ENCODE measurements at places on chromosomes 4 and X.

GRCh38 chr4:118034053-118034785, at the start of gene NDST3:
NDST3 (plus strand) TSS chr4:118034486; CDS start chr4:118053911, 19,425 bp downstream.
- DNase-seq = no peak

GRCh38 chr4:24475756-24476155, 108.6 kb downstream of the DHX15 start:
- DNase-seq = no peak

GRCh38 chr4:40482985-40483647, 146.5 kb downstream of the RBM47 start:
- DNase-seq = no peak

DNA sequence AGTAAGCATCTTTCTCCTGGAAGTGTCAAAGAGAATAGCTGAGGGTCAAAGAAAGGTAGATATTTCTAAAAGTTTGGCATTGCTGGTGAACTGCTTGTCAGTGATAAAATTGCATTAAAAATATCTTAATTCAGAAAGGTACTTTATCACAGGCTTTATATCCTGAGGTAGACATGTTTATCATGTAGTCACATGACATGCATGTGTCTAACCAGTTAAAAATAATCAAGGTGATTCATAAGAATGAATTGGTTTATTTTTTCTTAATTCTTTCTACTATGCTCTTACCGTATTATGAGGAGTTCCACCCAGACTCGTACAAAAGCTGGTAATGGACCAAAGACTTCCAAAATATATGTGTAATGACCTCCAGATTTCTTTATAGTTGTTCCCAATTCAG, 6.1 kb downstream of the SLC7A11 start:
- no peak for DNase-seq

GRCh38 chr4:158621729-158622128, 50.0 kb downstream of the C4orf46 start:
- no peak for DNase-seq

GRCh38 chr4:150818661-150819060, 196.4 kb downstream of the LRBA start:
- no peak for DNase-seq

DNA sequence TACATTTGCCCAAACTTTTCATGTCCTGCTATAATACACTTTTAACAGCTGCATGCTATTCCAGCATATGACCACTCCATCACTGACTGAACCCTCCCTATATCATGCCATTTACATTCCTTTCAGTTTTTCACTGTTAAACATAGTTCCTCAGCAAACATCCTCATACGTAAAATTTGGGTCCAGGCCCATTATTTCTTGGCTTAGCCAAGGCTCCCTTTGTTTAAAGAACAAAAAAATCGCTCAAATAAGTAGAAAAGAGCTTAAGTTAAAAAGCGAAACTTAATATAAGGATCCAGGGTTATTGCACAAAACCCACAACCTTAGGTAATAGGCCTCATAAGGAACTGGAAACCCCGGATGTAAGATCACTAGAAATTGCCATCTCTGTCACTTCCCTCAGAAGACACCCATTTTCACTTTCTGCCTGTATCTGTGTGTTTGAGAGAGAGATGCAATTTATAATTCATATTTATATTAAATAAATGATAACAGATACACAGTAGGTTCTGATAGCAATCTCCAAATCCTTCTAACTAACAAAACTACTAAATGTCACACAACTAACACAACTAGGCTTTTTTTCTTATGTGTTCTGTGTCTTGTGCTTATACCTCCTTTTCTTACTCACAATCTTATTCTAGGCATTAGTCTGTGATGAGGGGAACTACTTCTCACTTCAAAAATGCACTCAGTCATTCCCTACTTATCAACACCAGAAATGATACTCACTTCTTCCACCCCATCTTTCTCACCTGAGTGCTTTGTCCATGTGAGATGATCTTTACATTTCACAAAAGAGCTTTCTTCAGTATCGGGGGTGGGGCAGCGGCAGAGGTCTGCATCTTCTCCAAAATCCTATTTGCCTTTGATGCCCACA, 59.9 kb upstream of the FAM241A start:
- no peak for DNase-seq

- no peak for DNase-seq
These were observed 472.5 kb downstream of the PCDH10 start for GRCh38 chr4:133621628-133622027.

- DNase-seq = no peak
These were observed 193.2 kb downstream of the PTTG2 start for GRCh38 chr4:38153387-38153760.

DNA sequence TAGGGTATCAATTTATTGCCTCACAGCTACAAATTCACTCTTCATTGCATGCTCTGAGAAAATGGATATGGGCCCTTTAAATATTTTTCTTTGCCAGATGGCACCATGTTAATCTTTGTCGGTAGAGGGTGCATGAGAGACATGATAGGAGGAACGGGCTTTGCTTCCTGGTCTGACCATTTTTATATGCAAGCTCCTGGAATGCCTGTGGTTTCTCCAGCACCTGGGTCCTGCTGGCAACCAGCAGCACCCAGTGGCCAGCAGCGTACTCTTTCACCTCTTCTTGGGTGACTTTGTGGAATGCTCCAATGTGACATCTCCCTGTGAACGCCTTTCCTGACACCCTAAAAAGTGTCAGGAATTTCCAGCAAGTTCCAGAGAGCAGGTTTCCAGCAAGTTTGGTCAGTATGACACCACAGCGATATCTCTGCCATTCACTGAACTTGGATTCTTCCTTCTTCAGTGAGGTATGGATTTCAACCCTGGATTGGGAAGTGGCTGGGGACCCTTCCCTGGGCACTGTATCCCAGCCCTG, 140.3 kb upstream of the PGRMC2 start:
- no peak for DNase-seq

DNA sequence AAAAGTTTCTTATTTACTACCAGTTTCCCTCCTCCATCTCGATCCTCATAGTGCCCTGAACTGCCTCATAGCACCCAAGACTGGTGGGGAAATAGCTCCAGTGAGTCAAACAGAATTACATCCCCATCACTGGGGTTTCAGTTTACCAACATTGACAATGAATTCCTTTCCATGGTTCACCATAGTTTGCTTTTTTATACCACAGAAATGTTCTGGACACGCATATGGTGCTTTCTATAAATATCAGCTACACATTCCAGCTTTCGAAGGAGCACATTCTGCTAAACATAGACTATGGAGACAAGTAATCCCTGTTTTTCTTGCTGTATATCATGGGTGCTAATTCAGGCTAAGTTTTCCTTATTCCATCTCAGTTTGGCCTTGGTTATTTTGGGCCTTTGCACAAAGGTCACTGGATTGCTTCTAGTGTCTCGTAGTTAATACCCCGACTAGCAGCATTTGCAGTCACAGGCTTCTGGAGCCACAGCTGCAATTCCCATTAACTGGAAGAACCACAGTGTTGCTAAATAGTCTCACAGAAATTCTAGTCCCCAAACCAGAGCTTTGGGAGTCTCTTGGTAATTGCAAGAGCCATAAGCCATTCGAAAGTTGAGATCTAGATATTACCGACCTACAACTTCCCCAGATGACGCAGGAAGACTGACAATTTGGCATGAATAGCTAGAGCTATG, 53.4 kb upstream of the TRPC3 start:
- no peak for DNase-seq

- no peak for DNase-seq
These were observed 166.1 kb downstream of the AFAP1 start for GRCh38 chr4:7773401-7774180.

GRCh38 chr4:52718123-52718522, 33.1 kb downstream of the ERVMER34-1 start:
- no peak for DNase-seq

DNA sequence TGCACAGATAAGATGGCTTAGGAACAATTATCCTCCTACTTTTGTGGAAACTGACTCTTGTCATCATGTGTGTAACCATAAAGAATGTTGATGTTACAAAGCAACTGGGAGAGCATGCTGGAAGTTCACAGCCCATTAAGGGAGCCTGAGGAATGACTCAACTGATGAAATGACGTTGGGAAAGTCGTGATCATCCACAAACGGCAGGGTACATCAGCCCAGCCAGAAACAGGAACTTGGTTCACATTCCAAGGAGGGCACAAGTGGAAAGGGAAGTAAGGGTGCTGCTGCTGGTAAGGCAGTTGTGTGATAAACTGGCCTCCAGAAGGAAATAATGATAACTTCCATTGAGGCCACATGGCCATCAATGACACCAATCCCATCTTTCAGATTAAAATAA, 6.7 kb downstream of the TEC start:
- no peak for DNase-seq

GRCh38 chr4:153577053-153577452, 107.0 kb upstream of the TLR2 start:
- DNase-seq = no peak

DNA sequence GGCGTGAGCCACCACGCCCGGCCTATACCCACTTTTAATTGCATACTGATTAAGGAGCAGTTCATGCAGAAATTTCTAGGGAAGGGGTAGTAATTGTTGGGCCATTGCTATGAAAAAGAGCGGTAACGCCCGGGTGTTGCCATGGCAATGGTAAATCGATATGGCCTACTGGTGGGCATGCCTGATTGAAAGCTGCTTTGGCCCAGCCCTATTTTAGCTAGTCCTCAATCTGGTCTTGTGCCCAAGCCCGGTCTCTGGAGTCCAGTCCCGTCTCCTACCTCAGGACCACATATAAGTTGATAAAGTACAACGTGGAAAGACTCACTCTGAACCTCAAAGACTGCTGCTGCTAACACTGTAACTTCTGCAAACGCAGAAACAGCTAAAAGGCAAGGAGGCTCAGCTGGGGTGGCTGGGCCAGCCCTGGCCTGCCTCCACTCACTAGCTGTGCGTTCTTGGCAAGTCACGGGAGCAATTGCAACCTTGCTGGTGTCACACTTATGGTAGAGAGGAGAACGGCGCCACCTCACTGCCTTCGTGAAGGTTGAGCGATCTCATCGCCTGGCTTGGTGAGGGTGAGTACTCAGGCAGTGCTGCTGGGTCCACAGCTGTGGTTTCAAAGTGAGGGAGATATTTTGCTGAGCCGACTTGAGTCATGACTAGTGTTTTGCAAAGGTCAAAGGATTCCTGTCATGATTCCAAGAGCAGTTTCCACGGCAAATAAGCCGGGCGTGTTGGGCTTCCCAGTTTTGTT, 57.0 kb upstream of the GRPEL1 start:
- DNase-seq = no peak

- DNase-seq = no peak
These were observed 13.0 kb downstream of the NR3C2 start for GRCh38 chr4:148429206-148429605.

DNA sequence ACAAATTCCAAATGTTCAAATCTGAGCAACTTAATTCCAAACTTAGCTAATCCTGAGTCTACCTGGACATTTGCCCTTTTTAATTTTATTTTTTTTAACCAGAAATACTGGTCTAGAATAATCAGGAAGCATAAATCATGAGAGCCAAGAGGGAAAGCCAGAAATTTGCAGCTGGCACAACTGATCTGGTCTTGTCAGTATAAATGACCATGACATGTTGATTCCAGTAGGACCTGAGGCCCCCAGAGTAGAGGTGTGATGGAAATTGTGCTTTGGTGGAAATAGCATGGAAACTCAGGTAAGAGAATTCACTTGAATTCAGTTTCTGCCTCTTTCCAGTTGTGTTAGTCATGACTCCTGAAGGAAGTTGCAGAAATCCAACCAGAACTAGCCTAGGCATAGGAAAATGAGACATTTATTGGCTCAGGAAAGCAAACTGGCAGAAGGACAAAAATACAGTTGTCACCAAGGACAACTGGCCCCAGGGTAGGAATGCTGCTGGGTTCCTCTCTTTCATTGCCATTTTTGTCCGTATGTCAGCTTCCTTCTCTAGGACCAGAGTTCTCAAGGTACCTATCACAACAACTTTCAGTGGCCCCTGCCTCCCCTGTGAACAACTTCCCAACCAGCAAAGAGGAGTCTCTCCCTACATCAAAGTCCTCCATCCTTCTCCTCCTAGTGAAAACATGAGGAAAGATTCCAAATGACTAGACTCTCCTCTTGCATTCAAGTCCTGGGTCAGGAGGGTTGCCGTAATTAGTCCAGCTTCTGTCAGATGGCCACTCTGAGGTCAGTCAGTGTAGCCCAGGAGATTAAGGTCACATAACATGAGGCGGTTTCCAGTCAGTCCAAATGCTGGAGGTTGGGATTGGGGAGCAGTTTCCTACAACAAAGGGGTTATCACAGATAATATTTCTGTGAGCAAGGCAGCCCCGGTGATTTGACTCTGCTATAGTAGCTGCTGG, 29.3 kb upstream of the MYOZ2 start:
- DNase-seq = no peak

- DNase-seq = no peak
These were observed 175.3 kb downstream of the DCTD start for GRCh38 chr4:182741914-182742313.

- DNase-seq = no peak
These were observed 41.3 kb upstream of the VCX start for GRCh38 chrX:7801711-7802110.

DNA sequence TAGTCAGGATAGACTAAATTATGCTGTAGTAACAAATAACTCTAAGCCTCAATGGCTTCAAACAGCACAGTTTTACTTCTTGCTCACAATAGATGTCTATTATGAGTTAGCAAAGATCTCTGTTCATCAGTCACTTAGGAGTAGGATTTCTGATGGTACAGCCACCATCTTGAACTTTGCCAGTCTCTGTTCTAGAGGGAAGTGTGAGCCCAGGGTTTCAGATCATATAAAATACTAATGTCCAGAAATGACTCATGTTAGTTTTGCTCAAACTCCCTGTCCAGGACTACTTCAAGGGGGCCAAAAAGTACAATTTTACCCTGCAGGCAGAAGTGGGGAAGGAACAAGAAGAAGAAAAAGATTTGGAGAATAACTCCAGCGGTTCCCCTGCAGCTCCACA, 77.1 kb upstream of the LSM6 start:
- no peak for DNase-seq

DNA sequence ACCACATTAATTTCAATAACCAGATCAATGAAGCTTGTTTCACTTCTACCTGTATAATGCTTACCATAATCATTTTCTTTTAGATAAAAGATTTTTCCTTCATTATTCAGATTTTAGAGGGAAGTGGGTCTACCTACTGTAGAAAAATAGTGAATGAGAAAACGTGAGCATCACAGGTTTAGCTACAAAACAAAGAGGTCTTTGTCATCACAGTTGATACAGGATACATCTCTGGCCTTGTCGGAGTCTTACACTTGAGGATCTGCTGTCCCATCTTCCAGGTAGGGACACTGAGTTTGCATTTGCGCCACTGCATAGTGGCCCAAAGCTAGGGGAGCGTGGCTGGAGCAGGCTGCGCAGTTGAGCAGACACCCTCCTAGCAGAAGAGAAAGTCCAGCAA, 710 bp downstream of the CLDN24 start:
- no peak for DNase-seq

DNA sequence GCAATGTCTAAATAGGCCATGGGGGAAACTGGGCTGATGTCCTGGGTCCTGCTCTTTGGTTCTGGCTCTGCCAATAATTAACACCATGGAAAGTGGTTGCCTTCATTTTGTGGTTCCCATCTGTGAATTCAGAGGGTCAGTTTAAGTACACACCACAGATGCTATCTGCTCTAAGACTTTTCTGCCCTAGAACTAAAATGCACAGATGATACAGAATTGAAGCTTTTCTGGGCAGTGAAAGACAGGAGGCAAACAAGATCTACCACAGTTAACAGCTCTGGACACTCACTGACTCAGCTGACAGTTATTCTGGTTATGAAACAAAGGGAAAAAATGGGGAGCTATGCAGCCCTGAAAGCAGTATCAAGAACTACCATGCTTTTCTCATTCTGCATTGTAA, 37.3 kb downstream of the APBB2 start:
- no peak for DNase-seq
